ENCODE measurements at places on chromosomes 4 and X.

- no peak for DNase-seq
Measured at GRCh38 chr4:145217349-145217748, 37.0 kb upstream of the OTUD4 start.

- DNase-seq, result no peak
Measured at GRCh38 chrX:72122621-72123337, 8.9 kb downstream of the RTL5 start.

DNA sequence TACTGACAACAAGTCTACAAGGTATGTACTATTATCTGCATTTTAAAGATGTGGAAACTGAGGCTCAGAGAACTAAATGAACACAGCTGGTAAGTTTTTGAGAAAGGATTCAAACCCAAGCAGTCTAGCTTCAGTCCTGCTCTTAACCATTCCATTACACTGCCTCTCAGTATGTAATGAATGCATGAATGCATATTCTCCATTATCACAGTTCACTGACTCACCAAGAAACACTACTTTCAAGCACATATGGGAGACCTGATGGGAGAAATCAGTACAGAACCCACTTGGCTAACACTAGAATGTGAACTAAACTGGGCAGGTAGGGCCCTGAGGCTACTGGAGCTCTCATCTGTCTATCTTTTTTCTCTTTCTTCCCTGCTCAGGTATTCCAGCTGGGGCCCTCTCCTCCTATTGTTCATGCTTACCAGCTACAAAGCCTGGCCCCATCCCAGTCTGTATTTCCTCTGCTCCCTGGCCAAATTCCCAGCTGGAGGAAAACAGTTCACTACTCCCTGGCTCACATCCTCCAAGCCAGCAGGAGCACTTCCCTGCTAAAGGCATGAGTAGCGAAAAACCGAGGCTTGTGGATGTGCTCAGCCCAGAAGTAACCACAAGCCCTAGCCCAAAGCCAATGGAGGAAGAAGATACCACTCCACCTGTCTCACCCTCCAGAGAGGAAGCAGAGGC, 178.2 kb upstream of the ARHGEF9 start:
- DNase-seq, result no peak

- DNase-seq, result no peak
Measured at GRCh38 chr4:69689599-69689998, 36.6 kb upstream of the UGT2A1 start.

- DNase-seq, result no peak
Measured at GRCh38 chrX:39613997-39614679, 483.6 kb downstream of the BCOR start.

All from caudate nucleus (tissue), 63 donors.